Thymus (tissue), 14 donors: ENCODE measurements at places on chromosomes 6 and 20. TPM values are rescaled to one million over a fixed set of nuclear protein-coding genes. Genes with fewer than 3 reads are reported as not detected.

- no peak for DNase-seq
These were observed 622.9 kb upstream of the ID4 start for GRCh38 chr6:19214231-19214630.

Gene VSTM2L
- polyA plus RNA-seq: 2.7 TPM

DNA sequence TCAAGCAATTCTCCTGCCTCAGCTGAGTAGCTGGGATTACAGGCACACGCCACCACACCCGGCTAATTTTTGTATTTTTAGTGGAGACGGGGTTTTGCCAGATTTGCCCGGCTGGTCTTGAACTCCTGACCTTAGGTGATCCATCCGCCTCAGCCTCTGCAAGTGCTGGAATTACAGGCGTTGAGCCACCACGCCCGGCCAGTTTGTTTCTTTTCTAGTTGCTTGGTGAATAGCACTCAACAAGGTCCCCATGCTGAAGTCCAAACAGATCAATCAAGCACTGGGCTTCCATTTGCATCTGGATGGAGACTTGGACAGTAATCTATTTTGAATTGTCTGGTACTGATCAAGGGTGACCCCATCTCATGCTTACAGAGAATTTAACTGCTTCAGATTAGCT, 108.9 kb upstream of the FOXO3 start:
- DNase-seq: no peak

Gene FAM110A
- 15.2 TPM for polyA plus RNA-seq

GRCh38 chr6:16697437-16698161, 63.7 kb downstream of the ATXN1 start:
- DNase-seq: no peak

Gene TMEM244
- polyA plus RNA-seq: not detected

- no peak for DNase-seq
These were observed 121.6 kb upstream of the GJE1 start for GRCh38 chr6:142011156-142011555.

Gene TAGAP
- polyA plus RNA-seq: 13.9 TPM

DNA sequence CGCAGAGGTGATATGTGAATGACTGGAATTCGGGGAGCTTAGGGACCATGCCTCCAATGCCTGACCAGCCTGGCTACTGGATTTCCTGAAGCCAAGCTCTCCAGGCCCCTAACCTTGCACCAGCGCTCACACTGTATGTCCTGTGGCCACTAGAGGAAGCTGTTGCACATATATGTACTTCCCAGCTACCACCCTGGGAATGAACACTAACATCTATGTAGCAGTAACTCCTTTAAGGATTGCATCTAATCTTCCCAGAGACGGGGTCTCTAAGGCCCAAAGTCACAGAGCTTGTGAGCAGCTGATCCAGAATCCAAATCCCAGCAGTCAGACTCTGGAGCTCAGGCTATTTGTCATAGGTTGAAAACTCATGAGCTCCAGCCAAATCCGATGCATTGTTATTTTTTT, 20.4 kb upstream of the BPIFB1 start:
- no peak for DNase-seq

- no peak for DNase-seq
These were observed 47.1 kb downstream of the FHL5 start for GRCh38 chr6:96610019-96610418.

DNA sequence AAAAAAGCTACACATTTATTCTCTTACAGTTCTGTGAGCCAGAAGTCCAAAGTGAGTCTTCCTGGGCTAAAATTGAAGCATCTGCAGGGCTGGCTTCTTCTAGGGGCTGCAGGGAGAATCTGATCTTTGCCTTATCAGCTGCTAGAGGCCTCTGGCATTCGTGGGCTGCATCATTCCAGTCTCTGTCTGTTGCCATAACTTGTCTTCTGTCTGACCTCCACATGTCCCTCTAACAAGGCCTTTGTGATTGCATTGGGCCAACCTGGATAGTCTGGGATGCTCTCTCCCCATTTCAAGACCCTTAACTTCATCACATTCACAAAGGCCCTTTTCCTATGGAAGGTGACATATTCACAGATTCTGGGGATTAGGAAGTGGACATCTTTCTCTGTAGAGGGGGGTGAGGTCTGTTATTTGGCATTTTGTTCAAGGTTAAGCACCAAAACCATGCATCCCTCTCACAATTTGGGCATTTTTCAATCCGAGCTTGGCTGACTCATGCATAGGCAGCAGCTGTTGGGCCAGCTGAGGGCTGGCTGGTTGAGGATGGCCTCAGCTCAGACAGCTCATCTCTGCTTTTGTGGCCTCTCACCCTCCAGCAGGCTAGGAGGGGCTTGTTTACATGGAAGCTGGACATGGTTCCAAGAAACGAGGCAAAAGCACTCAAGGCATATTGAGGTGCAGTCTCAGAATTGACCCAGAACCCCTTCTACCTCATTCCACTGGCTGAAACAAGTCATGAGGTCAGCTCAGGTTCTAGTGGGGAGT, 116.1 kb upstream of the NXT1 start:
- DNase-seq: no peak

Gene BIRC7
- 0.87 TPM for polyA plus RNA-seq

Gene C20orf204
- 8.2 TPM for polyA plus RNA-seq

Gene COL12A1
- polyA plus RNA-seq: 6.8 TPM

GRCh38 chr6:145948878-145949613, 15.1 kb downstream of the SHPRH start:
- no peak for DNase-seq

DNA sequence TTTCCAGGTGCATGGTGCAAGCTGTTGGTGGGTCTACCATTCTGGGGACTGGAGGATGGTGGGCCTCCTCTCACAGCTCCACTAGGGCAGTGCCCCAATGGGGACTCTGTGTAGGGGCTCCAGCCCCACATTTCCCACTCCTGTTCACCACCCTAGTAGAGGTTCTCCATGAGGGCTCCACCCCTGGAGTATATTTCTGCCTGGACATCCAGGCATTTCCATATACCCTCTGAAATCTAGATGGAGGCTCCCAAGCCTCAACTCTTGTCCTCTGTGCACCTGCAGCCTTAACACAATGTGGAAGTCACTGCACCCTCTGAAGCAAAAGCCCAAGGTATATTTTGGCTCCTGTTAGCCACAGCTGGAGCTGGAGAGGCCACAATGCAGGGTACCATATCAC, 393.5 kb downstream of the RNGTT start:
- DNase-seq: no peak

Gene NRSN1
- polyA plus RNA-seq: 0.21 TPM

Gene HDGFL1
- polyA plus RNA-seq: under 0.01 TPM

DNA sequence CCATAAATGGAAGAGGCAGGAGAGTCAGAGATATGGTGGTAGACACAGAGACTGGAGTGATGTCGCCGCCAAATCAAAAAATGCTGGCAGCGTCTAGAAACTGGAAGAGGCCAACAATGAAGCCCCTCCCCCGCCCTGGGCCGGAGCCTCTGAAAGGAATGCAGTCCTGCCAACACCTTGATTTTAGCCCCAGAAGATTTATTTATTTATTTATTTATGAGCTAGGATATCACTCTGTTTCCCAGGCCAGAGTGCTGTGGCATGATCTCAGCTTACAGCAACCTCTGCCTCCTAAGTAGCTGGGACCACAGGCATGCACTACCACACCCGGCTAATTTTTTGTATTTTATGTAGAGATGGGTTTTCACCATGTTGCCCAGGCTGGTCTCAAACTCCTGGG, 82.6 kb upstream of the CCDC167 start:
- DNase-seq: no peak

DNA sequence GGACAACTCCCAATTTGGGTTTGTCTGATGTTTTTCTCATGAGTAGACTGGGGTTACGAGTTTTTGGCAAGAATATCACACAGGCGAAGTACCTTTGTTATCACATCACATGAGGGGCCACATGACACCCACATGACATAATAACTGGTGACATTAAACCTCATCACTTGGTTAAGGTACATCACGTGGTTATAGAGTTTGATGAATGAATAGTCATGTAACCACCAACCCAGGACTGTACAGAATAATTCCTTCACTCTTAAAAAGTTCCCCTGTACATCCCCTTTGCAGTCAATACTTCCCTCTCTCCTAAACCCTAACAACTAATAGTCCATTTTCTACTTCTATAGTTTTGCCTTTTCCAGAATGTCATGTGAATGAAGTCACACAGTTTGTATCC, 83.4 kb downstream of the REV3L start:
- no peak for DNase-seq

DNA sequence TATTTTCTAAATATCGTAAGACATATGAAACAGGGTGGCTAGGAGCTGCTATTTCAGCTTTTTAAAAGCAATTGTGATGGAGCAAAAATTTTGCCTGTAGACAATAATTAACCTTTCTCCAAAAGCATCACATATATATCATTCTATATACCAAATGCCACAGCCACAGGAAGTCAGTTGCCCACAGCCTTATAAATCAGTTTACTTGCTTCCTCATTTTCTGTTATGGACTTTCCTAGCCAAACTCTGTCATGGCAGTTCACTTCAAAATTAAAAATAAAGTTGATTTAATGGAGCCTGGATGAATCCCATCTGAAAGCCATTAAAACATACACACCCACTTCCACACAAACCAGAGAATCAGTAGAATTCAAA, 93.4 kb upstream of the NHSL1 start:
- DNase-seq: no peak

DNA sequence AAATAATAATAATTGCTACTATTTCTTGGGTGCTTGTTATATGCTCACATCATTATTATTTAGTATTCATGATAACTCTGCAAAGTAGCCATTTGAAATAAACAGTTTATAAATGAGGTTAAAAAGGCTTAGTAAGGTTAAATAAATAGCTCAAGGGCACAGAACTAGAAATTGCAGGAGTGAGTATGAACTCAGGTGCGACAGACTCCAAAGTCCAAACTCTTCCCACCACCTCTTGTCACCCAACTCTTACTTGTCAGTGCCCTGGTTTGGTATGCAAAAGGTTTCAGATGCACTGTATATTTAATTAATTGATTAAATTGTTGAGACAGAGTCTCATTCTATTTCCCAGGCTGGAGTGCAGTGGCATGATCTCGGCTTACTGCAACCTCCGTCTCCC, 20.7 kb upstream of the CDC5L start:
- DNase-seq: no peak

GRCh38 chr6:157264701-157265100, 58.6 kb downstream of the TMEM242 start:
- DNase-seq: no peak

- DNase-seq: no peak
These were observed 162.5 kb downstream of the VEGFA start for GRCh38 chr6:43932259-43933147.

DNA sequence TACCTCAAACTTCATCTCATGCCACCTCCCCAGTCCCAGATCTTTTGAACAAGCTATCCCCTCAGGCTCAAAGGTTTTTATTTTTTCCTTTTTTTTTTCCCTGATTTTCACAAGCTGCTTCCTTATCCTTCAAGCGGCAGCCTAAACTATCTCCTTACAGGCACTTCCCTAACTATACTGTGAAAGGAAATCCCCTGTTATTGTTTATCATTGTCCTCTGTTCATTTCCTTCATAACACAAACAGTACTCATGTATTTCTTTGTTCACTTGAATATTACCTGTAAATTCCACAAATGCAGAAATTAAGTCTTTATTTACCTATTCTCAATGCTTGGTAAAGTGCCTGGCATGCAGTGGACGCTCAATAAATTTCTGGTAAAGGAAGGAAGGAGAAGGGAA, 48.9 kb downstream of the ME1 start:
- no peak for DNase-seq

Gene BHLHE23
- polyA plus RNA-seq: 0.37 TPM

Gene DEFB132
- 0.07 TPM for polyA plus RNA-seq

- DNase-seq: no peak
These were observed 10.2 kb downstream of the SLC22A1 start for GRCh38 chr6:160131636-160132296.

DNA sequence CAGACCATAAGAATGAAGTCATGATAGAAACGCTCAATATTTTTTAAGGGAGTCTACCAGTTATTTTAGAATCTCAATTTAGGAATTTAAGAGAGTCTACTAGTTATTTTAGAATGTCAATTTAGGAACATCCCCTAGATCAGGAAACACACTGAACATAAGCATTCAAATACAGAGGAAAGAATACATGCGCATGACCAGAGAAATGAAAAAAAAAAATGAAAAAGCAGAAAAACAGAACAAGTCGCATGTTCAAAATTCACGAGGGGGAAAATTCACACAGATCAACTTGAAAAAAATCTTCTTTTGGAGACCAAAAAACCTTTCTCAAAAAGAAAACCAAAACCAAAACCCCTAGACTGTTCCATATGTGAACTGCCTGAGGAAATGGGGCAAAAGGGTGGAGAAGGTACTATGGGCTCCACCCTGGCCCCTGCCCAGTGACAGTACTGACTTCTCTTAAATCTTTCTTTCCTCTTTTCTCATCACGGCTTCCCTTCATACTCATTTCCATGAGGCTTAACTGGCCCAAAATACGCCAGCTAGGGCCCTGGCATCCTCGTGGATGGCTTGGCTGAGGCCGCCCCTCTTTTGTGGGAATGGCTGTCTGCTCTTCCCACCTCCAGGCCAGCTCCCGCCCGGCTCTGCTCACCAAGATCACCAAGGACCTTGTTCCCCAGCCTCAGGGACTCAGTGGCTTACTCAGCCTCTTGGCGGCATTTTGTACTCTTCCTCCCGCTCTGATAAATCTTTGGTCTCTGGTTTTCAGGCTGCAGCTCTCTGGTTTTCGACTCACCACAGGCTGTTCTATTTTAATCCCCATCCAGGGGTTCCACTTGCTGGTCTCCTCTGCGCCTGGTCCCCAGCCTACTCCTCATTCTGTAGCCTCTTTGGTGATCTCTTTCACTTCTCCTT, 11.2 kb downstream of the ZBTB2 start:
- no peak for DNase-seq

GRCh38 chr20:59808729-59809381, 124.6 kb downstream of the SYCP2 start:
- DNase-seq: no peak

DNA sequence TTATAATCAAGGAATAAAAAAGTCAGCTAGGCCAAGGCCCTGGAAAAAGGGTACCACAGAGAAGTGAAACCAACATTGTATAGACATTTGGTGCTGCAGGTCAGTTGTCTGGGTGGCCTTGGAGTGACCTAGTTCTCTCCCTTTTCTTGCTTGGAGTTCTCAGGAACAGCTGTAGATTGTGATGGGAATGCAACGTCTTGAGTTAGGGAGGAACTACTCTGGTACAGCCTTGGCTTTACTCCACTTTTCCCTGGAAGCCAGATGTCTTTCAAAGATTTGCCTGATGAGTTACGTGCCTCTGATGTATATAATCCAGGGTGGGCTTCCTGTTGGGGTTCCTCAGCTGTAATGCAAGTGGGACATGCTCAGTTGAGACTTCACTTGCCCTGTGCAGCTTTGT, 694.7 kb downstream of the HTR1B start:
- no peak for DNase-seq

DNA sequence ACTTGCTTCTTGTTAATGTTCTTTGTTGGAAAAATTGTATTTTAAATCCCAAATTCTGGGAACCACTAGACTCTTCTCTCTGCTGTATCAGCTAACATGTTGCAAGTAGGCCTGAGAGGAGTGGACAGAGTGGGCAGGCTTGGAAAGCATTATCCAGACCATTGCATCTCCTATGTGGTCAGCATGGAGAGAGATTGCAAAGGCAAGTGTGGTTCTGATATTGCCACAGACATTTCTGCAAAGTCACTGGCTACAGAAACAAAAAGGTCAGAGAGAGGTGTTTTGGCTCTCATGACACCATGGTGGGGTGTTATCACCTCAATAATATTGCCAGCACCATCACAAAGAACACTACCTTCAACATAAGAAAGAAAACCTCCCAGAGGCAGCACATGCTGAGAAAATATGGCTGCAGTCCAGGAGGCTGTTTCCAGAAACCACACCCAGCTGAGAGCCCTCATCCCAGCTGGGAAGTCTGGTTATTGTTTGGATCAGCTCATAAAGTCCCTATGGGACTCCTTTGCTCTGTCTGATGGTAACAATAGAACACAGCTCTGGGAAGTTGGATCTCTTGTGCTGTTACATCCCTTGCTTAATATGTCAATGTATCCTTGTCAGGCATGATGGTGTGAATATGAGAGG, 78.2 kb upstream of the TBX18 start:
- no peak for DNase-seq
